ENCODE measurements at places on chromosomes 16 and 17.

- no peak for DNase-seq
Observed at GRCh38 chr17:2198927-2199326, 104.7 kb downstream of the SMG6 start.

GRCh38 chr17:30433514-30433913 is 43.7 kb upstream of the GOSR1 start:
- no peak for DNase-seq

GRCh38 chr17:27630607-27631410 is at the start of gene LGALS9:
LGALS9 (plus strand) TSS chr17:27631188; CDS start chr17:27631266, 78 bp downstream.
- no peak for DNase-seq

DNA sequence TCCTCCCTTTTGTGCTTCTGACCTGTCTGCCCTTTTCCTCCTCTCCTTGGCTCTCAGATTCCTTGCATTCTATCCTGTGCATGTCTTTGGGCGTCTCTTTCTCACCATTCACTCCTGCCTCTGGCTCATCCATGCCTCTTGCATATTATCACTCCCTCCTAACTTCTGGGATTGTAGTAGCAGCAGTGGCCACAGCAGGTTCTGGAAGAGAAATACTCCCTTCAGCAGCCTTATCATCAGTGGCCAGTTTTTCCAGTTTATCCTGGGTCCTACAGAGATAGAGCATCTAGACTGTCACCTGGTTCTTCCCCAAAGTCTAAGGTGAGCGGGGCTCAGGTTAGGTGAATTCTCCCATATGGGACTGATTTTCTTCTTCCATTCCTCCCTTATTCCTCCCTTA is 354.0 kb upstream of the CCL2 start:
- no peak for DNase-seq

DNA sequence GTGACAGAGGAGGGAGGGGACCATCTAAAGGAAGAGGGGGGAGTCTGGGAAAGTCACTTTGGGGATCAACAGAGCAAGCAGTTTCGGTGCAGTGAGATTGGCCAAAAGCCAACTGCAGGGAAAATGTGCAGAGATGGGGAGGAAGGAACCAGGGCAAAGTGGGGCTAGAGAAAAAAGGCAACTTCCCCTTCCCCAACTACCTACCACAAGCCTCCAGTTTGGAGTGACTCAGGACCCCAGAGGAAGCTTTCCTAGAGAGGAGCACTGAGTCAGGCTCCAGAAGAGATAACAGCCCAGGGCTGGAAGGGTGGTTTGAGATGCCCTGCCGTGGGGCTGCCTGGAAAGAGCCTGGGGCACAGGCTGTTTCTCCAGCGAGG is 6.9 kb upstream of the CD300LD start:
- no peak for DNase-seq

- DNase-seq, result no peak
Observed at GRCh38 chr17:81865733-81866439, 5.3 kb downstream of the ARHGDIA start.

- no peak for DNase-seq
Observed at GRCh38 chr16:66364117-66364958, 2.2 kb upstream of the CDH5 start.

GRCh38 chr16:79286646-79287423 is 313.7 kb downstream of the MAF start:
- DNase-seq, result no peak

DNA sequence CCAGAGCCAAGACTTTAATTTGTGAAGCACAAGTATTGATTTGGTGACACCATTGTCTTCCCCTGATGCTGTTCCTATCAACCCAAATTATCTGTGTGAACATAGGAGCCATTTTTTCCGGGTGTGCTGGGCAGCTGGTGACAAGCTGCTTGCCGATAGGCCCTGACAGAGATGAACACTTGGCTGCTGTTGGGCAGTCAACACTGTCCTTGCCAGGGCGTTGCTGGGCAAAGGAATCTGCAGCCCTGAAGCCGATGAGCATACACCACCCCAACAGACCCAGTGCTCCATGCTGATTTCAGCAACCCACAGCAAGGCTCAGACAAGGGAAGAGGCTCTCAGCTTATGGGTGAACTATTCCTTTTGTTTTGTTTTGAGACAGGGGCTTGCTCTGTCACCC is 105.4 kb downstream of the YPEL2 start:
- DNase-seq, result no peak

GRCh38 chr17:20721171-20721570 is 141.6 kb downstream of the CDRT15L2 start:
- DNase-seq, result no peak

DNA sequence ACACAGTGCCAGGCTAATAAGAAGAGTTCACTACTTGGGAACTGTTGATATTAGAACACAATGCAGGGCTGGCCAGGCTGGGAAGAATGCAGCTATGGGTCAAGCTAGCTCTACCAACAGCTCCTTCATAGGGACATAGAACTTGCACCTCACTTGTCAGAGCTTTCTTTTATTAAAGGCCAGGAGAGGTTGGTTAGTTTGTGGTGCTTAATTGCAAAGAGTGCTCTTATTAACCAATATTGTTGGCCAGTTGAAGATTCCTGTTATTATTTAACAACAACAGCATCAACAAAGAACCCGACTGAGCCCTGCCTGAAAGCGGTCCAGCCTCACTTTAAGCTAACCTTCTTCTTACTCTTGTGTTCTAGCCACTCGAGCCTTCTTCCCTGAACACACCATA is 43.4 kb upstream of the ANKFN1 start:
- no peak for DNase-seq

DNA sequence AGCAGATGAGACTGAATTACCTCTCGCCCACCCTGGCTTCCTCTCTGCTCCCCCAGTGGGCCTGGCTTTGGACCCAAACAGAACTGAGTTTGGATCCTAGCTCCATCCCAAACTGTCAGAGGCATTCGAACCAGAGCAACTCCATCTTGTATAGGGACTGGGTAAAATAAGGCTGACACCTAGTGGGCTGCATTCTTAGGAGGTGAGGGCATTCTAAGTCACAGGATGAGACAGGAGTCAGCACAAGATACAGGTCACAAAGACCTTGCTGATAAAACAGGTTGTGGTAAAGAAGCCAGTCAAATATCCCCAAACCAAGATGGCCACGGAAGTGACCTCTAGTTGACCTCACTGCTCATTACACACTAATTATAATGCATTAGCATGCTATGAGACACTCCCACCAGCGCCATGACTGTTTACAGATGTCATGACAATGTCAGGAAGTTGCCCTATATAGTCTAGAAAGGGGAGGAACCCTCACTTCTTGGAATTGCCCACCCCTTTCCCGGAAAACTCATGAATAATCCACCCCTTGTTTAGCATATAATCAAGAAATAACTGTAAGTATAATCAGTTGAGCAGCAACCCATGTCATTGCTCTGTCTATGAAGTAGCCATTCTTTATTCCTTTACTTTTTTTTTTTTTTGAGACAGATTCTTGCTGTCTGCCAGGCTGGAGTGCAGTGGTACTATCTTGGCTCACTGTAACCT is 44.4 kb downstream of the LYRM1 start:
- DNase-seq, result peak; percentile 55

- no peak for DNase-seq
Observed at GRCh38 chr17:50194140-50194933, 7.1 kb downstream of the COL1A1 start.

- DNase-seq, result no peak
Observed at GRCh38 chr16:11797957-11798299, 870 bp upstream of the ZC3H7A start.

DNA sequence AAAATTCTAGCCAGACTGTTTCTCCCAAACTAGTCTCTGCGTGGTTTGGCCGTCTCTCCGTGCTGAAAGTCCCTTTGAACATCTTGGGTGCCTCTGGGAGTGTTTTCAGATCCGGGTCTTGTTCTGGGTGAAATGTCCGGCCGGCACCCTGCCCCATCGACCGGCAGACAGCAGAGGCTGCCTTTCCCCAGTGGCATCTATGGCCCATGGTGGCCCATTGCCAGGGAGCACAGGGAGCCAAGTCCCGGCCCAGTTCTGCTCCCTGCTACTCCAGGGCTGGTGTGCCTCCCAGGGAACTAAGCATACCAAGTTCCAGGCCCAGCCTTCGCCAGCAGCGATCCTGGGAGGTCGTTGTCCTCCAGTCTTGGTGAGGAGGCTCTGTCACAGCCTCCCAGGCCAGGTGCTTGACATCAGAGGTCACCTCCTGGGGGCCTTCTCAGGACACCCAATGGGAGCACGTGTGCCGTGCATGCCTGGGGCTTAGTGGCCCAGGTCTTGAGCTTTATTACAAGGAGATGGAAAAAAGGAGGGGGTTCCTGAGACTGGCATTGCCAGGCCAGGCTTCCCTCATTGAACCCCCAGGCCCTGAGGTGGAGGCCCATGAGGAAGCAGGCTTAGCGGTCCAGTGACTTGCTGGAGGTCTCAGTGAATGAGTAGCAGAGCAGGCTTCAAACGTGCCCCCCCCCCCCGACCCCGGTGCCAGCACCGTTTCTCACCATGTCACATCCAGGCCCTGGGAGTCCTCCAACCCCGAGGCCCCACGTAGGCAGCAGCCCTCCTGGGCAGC is 54.0 kb downstream of the PGS1 start:
- DNase-seq, result no peak

DNA sequence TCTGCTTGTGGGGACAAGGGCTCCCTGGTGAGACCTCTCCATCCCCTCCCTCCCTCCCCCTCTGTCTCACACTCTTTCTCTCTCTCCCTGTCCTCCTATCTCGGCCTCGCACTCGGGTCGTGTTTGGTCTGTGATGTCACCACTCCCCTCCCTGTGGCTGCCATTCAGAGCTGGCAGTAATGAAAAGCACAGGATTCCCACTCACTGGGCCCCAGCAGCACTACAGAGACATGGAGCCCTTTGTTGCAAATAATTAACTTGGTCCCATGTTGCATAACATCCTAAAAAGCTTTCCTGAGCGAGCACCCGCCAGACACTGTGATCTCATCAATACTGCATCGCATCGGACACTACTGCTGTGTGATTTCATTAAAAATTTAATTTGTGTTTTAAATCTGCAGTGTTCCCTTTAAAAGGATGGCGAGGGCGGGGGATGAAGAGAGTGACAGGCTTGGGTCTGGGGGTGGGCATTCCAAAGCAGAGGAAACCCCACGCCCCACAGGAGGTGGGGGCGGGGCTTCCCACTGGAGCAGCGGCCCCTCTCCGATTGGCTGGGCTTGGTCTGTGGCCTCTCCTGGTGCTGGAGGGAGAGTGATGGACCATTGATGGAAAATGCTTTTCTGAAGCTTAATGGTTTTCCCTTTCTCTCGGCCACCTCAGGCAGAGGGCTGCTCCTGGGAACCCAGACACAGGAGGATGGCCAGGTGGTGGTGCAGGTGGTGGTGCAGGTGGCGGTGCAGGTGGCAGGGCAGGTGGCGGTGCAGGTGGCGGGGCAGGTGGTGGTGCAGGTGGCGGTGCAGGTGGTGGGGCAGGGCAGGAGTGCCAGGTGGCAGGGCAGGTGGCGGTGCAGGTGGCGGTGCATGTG is 15.3 kb upstream of the NPTX1 start:
- DNase-seq, result no peak

DNA sequence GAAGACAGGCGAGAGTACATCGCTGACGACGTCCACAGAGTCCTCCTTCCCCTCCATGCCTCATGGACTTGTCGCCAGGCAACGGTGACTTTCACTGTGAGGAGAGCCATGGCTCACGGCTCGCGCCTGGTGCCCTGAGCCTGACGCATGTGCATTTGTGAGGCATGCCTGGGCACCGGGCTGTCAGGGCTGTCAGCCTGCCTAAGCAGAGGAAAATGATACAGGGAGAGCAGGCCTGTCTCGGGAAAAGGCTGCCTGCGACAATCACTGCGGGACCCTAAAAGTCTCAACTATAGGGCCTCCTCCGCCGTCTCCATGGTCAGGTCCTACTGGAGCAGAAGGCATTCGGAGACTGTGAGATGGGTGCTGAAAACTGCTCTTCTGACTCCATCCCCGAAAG is 135.5 kb upstream of the WSB1 start:
- no peak for DNase-seq

GRCh38 chr16:2818272-2818876 is 1.3 kb downstream of the PRSS21 start:
- no peak for DNase-seq

DNA sequence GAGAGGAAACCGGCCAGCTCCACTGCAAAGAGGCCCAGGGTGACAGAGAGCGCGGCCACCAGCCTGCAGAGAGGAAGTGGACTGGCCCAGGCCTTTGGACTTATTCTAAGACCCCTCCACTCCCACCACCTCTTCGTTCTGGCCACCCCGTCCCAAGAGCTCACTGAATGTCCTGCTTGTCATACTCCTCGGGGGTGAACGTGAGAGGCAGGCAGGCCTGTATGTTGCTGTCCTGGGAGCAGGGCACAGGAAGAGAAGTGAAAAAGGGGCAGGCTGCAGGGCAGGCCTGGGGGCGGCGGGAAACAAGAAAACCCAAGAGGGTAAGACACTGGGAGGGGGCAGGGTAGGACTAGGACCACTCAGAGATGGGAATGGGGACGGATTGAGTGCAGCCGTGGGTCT is 384 bp downstream of the TMEM107 start:
- no peak for DNase-seq

DNA sequence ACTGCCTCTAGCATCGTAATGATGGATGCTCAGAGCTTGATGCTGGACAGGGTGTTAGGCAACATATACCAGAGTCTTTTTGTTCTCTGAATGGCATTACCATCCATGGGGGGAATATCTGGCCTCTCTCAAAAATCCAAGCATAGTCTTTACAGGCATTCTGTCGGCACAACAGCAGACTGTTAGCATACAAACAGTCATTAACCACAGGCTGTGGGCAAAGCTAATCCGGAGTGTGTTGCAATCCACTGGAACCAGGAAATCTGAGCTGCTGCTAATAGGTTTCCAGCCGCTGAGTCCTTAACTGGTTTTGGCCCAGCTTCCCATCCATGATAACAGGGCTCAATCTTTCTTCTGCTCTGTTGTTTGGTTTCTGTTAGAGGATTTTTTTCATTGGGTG is 371.9 kb downstream of the HS3ST3B1 start:
- DNase-seq, result no peak

DNA sequence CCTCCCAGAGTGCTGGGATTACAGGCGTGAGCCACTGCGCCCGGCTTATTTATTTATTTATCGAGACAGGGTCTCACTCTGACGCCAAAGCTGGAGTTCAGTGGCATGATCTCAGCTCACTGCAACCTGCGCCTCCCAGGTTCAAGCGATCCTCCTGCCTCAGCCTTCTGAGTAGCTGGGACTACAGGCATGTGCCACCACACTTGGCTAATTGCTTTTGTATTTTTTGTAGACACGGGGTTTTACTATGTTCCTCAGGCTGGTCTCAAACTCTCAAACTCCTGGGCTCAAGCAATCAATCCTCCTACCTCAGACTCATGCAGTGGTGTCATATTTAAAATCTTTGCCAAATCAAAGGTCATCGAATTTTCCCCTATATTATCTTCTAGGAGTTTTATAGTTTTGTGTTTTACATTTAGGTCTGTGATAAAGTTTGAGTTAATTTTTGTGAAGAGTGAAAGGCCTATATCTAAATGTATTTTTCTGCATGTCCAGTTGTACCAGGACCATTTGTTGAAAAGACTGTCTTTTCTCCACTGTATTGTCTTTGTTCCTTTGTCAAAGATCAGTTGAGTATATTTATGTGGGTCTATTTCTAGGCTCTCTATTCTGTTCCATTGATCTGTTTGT is 47.1 kb downstream of the NACA2 start:
- DNase-seq, result no peak

GRCh38 chr17:41666237-41666641 is 22.4 kb upstream of the EIF1 start:
- peak; percentile 55 for DNase-seq

GRCh38 chr17:8468980-8469379 is 33.3 kb downstream of the NDEL1 start:
- no peak for DNase-seq

Measured in stimulated activated CD8-positive, alpha-beta memory T cell treated with anti-CD3 and anti-CD28 coated beads, Interleukin-15, amount 100 ng/mL, for 48 hours (primary cell).